ENCODE measurements at places on chromosomes 5 and 9.

DNA sequence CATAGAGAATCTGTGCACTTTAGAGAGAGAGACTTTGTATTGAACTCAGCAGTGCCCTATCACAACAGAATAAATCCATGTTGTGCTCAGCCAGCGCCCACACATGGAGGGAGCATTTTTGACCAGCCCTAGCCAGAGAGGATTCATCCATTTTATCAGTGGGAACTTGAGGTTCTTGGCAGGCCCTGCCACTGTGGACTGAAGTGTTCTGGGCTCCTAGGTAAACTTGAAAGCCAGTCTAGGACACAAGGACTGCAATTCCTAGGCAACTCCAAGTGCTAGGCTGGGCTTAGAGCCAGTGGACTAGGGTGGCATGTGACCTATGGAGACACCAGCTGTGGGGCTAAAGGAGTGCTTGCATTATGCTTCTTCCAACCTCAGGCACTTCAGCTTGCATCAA lies 523.5 kb downstream of the CDH12 start:
- no peak for DNase-seq

DNA sequence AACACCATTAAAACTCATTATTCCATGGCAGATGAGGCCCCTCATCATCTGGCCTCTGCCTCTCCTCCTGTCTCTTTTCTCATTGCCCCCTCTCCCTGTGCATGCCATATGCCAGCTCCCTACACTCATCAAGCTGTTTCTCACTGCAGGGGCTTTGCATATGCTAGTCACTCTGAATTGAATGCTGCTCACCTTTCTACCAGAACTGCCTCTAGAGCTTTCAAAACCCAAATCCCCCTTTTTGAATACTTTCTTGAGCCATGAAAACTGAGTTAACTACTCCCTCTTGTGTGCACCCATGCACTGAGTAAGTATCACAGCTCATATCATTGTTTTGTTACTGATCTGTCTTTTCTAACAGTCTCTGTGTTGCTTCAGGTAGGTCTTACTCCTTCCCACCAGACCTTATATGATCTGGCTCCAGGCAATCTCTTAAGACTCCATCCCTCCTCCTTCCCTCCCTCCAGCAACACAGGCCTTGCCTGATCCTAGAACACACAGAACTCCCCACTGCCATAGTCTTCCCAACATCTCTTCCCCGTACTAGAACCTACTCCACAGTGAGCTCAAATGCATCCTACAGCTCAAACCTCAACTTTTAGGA lies 60.5 kb downstream of the ASTN2 start:
- DNase-seq = no peak

GRCh38 chr9:17609312-17610005 lies 30.6 kb downstream of the SH3GL2 start:
- DNase-seq = no peak

GRCh38 chr9:127426756-127427155 lies 2.6 kb downstream of the ZNF79 start:
- no peak for DNase-seq

DNA sequence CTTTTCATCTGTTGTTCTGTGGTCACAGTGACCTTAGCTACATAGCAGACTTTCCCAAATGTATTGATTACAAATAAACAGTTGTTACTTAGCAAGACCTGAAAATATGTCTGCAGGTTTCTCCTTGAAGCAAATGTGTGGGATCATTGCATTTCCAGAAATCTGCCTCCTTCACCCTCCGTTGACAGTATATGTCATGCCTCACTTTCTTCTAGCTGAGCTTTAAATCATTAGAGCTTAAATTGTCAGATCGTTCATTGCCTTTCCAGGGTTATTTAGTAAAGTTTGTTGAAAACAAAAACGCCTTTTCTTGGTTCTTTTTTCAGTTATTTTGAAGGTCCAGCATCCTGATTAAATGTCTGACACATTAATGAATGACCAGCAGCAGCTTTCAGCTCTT lies 2.3 kb upstream of the MAML1 start:
- no peak for DNase-seq

DNA sequence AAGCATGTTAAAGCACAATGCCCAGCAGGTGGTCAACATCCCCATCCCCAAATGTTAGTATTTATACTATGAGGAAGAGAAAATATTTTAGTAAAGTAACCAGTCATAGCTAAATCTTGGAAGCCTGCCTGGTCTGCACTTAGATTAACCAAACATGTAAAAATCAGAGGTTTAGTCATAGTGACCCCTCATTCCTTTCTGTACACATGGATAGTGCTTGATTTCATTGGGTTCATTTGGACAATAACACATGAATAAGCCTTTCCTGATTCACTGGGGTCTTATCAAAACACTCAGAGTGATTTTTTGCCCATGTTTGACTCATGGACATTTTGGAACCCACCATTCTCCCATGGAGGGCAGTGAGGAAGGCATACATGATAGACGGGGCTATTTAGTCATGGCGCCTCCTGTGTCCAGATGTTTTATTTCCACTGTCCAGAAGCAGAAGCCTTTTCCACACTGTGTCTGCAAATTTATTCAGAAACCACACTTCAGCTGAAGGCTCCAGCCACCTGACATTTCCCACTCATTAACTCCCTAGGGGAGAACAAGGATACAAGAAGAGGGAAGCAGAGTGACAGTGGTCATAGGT lies 32.5 kb downstream of the OR1J1 start:
- no peak for DNase-seq

DNA sequence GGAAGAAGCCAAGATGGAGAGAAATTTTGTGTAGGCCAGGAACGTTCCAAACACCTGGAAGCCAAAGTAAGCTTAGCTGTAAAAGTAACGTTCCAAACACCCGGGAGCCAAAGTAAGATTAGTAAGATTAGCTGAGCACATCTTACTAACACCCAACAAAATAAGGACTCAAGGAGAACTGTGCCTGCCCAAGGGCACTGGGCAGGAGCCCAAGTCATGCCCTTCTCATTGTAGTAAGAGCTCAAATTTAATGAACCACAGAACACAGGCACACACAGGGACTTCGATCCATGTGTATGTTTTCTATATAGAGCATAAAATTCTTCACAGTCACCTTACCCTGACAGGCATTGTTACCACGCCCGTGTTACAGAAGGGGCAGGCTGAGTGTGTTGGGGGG lies 36.1 kb upstream of the NXNL2 start:
- DNase-seq = no peak

DNA sequence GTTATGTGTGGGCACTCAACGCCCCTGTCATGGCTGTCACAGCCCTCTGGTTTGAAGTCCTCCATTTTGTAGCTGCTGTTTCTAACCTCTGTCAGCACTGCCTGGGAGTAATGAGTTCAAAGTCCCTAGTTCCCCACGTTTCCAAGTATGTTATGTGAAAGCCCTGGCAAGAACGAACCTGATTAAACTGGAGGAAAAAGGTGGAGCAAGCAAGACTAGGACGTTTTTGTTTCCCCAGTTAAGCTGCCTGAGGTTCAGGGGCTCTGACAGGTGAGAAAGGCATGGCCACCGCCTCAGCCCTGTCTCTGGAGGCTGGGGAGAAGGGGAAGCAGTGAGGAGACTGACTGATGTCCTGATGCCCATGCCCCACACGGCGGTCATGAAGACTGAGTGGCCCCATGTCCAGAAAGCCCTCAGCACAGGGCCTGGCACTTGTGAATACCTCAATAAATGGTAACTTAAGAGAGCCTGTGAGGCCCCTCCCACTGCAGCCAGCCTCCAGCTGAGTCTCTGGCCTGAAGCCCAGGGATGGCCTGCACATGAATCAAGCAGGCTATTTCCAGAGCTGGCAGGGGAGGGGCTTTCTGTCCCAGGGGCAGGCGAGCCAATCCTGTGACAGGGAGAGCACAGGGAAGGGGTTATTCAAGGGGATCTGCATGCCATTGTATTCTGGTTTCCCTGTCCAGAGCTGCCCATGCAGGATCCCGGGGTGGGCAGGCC lies 61.8 kb downstream of the PFDN1 start:
- no peak for DNase-seq

DNA sequence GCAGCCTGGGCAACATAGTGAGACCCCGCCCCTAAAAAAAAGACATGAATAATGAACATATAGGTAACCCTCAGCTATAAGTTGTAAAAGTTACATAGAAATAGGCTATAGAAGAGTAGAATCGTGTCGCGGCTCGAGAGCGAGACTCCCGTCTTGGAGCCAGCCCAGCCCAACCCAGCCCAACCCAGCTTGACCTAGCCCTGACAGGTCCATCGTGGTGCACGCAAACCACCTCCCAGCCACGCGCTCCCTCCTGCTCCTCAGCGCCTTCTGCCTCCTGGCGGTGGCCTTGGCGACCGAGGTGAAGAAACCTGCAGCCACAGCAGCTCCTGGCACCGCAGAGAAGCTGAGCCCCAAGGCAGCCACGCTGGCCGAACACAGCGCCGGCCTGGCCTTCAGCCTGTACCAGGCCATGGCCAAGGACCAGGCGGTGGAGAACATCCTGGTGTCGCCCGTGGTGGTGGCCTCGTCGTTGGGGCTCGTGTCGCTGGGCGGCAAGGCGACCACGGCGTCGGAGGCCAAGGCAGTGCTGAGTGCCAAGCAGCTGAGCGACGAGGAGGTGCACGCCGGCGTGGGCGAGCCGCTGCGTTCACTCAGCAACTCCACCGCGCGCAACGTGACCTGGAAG lies 10.8 kb downstream of the KIF24 start:
- no peak for DNase-seq

DNA sequence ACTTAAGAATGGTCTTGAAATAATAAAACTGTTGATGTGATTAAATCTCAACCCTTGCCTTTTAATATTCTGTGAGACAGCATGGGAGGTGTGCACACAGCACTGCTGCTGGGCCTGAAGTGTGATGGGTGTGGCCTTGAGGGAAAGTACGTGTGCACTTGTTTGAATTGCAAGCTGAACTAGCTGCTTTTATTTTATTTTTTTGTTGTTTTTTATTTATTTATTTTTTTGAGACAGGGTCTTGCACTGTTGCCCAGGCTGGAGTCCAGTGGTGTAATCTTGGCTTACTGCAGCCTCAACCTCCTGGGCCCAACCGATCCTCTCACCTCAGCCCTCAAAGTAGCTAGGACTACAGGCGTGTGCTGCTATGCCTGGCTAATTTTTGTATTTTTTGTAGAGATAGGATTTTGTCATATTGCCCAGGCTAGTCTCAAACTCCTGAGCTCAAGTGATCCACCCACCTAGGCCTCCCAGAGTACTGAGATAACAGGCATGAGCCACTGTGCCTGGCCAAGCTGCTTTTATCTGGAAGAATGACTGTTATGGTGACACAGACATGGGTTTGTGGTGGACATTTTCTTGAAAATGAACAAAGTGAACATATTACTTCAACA lies 58.9 kb downstream of the GPR107 start:
- DNase-seq = no peak

GRCh38 chr9:108672475-108673190 lies 183.2 kb downstream of the ACTL7B start:
- peak; percentile 39 for DNase-seq

- DNase-seq = no peak
These were observed 179.4 kb downstream of the PJA2 start for GRCh38 chr5:109230369-109230768.

DNA sequence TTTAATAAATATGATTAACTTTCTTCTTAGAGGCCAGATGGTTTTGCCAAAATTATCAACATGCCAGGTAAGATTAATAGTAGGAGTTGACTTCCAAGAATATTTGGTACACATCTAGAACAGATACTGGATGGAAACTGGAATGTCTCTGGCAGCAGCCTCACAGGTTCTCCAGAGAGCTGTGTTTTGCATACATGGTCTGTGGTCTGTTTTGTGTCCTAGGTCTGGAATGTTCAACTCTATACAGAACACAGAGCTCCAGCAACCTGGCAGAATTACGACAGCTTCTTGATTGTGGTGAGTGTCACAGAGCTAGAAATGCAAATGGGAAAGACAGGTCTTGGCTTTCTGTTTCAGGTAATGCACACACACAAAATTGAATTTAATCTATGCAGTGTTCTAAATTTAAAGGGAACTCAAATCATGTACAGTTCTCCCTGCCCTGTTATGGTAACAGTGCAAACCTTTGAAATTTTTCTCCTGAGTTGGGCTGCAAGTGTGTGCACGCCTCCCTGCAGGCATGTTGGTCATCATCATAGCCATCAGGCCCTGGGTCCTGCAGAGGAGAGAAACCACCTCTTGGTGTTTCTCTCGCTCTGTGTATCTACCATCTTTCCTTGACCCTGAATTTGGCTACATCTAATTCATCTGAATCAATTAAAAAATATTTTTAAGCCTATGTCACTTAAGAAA lies 58.3 kb downstream of the PIK3R1 start:
- DNase-seq = no peak

DNA sequence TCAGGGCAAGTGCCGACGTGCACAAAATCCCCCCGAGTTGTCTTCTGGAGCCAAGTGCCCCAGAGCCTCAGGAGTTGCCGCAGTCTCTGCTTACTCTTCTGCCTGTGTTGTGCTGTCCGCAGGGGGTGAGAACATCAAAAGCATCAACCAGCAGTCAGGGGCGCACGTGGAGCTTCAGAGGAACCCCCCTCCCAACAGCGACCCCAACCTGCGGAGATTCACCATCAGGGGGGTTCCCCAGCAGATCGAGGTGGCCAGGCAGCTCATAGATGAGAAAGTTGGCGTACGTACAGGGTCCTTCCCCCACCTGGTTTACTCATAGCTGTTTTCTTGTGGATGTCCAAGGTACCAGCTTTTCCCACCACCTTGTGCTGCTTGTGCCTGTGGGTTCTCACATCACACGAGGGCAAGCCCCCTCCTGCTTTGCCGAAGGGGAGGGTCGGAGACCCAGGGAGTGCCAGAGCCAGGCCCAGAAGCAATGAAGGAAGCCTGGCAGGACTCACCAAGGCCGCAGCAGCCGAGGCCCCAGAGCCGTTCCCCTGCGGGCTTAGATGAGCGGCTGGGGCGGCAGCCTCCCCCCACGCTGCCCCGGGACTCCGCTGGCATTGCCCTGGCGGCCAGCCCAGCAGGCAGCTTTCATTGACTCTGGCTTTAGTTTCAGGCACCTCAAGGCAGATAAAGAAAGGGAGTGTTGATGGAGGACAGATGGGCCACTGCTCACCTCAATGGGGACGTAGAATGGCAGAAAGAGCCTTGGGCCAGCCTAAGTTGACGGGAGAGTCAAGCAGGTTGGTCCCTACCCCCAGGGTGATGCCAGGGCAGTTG lies 33.7 kb upstream of the PRDM12 start:
- DNase-seq = no peak

- DNase-seq = no peak
These were observed 13.0 kb downstream of the GLRX start for GRCh38 chr5:95809414-95809960.

GRCh38 chr5:25458628-25459027 lies 813.9 kb upstream of the CDH10 start:
- no peak for DNase-seq

DNA sequence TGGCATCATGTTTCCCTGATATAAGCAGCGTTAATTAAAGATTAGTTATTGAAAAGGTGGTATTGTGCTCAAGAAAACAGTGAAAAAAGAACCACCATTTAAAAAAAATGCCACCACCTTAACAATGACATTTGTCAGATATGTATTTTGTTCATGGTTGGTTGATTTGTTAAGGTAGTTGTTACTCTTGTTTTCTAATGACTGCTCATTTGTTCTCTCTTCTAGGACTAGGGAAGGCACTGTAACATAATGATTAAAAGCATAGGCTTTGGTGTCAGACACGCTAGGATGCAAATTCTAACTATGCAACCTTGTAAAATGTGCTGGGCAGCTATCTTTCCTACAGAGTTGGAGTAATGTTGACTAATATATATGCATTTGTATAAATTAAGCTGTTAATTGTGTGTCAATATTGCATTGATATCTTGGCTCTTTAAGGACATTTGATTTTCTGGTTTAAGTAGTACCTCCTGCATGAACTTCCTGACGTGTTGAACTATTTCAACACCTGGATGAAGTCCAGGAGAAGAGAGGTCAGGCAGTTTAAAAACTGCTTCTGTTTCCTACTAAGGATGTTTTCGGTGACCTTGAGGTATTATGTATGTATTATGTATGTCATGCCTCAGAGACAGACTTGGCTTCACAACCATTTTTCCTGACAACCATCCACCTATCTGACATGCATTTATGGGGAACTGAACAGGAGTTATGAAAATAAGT lies 77.8 kb downstream of the MUSK start:
- no peak for DNase-seq
